ENCODE measurements at places on chromosomes 2 and 18.

GRCh38 chr2:233964581-233964980 lies 47.4 kb downstream of the TRPM8 start:
- peak; percentile 67 for DNase-seq

DNA sequence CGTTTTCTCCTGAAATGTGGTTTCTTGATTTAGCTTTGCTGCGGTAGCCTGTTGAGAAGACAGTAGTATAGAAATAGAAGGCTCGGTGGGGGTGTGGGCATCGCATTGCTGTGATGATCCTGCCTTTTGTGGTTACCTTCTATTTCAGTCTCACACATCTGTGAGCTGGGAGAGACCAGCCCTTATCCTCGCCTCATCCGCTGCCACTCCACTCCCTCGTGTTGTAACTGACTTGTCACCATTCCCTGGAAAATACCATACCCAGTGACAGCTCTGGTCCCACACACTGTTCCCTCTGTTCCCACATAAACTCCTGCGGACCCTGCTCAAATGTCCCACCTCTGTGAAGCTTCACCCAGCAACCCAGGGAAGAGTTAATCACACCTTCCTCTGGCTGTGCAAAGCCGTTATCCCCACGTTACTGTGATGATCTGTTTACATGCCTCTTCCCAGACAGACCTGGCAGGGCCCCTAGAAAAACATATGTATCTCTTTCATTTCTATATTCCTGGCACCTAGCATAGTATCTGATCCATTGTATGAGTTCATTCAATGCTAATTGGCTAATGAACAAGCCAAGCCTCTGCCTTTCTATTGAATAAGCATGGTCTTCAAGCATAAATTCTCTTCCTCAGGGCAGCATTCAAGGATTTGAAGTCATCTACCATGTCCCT lies 114.6 kb downstream of the MAPK4 start:
- no peak for DNase-seq

GRCh38 chr18:35397976-35398375 lies 20.8 kb upstream of the ZNF396 start:
- DNase-seq, result no peak

GRCh38 chr2:120606931-120607330 lies 128.7 kb upstream of the GLI2 start:
- no peak for DNase-seq

GRCh38 chr2:45380131-45380836 lies 230.8 kb downstream of the SRBD1 start:
- no peak for DNase-seq

DNA sequence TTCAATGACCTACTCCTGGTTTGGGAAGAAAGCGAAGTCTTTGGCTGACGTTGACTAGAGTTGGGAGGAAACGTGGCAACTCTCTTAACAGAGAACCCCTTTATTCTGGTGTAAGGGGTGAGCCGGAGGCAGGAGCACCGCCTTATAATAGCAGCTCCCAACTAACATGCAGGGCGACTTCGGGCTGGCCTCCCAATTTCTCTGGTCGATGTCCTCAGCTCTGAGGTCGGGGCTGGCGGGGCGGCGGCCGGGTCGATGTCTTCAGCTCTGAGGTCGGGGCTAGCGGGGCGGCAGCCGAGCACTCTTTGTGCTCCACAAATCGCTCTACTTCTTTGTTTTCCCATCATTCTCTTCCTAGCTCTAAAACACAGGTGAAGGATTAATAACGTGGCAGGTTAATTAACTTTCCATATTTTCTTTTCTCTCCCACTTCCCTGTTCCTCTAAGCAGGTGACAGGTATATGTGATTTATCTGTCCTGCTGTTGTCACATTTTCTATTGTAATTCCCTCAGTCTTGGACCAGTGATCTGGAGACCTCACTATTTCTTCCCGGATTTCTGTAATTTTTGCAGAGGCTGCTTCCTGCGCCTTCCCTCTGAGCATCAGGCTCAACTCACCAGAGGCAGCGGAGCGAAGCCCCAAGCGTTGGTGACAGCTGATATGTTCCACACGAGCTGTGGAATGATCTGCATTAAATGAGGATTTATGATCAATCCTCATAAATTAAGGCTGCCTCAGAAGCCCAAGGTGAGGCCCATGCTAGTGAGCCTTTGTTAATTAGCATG lies 64.3 kb downstream of the ACKR3 start:
- DNase-seq, result no peak

Measured in urothelium cell line (cell line).